DMS53 (cell line): ENCODE measurements at places on chromosomes 7 and 10.

DNA sequence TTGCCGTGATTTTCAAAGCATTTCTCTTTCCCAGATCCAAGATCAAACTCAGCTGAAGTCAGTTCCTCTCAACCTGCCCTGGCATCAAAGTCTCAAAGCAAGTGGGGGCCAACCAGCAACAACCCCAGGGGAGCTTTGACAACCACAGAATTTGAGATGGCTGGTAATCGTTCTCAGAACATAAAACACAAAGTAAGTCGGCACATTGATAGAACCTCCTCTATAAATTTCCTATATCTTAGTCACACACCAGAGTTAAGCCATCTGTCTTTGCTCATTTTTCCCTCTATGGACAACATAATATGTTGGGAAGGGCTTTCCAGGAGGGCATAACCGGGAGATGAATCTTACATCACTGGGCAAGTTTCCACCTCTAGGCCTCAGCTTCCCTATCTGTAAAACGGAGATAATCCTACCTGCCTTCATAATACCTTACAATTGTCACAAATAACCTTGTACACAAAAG is 1.2 kb upstream of the DNAJC9 start:
- DNase-seq = no peak

DNA sequence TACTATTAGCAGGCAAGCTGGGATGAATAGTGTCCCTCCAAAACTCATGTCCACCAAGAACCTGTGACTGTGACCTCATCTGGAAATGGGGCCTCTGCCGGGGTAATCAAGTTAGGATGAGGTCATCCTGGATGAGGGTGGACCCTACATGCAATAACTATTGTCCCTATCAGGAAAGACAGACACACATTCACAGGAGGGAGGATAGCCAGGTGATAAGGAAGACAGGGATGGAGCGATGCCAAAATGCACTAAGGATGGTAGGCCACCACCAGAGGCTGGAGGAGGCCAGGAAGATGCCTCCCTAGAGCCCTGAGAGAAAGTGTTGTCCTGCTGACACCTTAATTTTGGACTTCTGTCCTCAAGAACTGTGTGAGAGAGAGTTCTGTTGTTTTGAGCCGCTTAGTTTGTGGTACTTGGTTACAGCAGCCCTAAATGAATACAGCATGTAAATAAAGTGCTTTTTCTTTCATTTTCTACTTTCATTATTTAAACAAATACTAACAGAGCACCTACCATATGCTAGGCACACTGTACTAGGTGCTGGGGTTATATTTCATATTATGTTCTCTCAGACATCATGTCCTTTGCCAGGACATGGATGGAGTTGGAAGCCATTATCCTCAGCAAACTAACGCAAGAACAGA is 111.9 kb downstream of the USP6NL start:
- DNase-seq = no peak

DNA sequence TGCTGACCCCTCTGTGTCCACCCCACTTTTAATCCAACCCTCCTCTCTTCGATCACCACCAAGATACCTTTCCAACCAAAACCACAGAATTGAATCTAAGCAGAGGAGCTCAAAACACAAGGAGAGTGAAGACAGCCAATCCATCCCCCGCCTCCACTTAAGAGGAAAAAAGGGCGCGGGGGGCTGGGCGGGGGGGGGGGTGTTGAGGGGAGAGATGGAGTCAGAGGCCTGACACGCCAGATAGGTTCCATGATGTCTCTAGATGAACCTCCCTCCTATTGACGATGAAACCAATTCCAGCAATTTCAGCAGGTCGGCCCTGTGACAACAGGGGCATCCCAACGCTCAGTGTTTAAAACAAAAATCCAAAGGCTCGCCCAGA is 1.3 kb downstream of the SORBS1 start:
- DNase-seq = no peak

GRCh38 chr7:55508221-55509011 is 63.9 kb downstream of the VOPP1 start:
- no peak for DNase-seq

- DNase-seq = no peak
Observed at GRCh38 chr7:151094675-151095074, 8.4 kb downstream of the AGAP3 start.
